ENCODE measurements at places on chromosomes 5 and 9.

DNA sequence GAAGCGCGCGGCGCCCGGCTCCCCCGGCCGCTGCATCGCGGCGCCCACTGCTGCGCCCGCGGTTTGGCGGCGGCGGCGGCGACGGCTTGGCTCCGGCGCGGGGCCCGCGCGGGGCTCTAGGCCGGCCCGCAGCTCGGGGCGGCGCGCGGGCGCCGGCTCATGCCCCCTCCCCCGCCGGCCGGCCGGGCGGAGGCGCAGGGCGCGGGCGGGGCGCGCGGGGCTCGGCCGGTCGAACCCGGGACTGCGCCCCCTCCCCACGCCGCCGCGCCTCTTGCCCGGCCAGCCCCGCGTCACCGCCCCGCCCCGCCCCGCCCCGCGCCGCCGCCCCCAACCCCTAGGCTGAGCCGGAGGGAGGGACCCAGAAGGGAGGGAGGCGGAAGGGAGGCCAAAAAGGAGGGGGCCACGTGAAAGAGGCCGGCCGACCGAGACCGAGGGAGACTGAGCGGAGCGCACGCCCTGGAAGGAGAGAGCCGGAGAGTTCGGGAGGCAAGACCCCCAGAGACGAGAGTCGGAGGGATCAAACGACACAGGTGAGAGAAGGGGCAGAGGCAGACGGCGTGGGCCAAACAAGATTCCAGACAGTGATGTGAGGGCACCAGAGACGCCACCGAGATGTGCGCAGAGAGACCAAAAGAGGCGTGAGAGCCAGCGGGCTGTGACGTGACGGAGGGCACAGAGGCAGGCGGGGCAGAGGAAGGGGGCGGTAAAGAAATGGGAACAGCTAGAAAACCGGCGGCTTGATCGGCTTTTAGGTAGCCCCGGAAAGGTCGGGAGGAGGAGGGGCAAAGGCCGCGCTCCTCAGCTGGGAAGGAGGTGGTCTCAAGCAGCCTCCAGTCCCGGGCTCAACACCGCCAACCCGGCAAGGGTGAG, at the start of gene BARX1:
TSS of gene BARX1 (minus strand) at position 245 of the 870 bp plus-strand sequence. CDS start at position 36, 209 bp downstream.
- DNase-seq = no peak

- no peak for DNase-seq
Measured at GRCh38 chr5:127431977-127432585, 85.4 kb upstream of the PRRC1 start.

GRCh38 chr5:154047324-154047723, 8.6 kb downstream of the MFAP3 start:
- DNase-seq = no peak

GRCh38 chr5:148961261-148962199, 101.3 kb downstream of the SH3TC2 start:
- DNase-seq = no peak

- DNase-seq = no peak
Measured at GRCh38 chr9:16028548-16028947, 475.7 kb downstream of the CCDC171 start.

- no peak for DNase-seq
Measured at GRCh38 chr5:169970339-169970738, 10.0 kb downstream of the INSYN2B start.
